ENCODE measurements at places on chromosomes 7 and 10.

GRCh38 chr7:118792682-118793081, 568.2 kb downstream of the ANKRD7 start:
- H3K4me3 ChIP-seq, result no peak overlapping the region
- H3K36me3 ChIP-seq, result no peaks in the 10 kb centered on the region
- DNase-seq, result no peak

- DNase-seq, result no peak
- peaks cover 16% of the 10 kb centered on the region for H3K36me3 ChIP-seq
- H3K4me1 ChIP-seq, result peaks cover 8% of the 10 kb centered on the region
- H3K27ac ChIP-seq, result peak overlapping the region; percentile 27
Observed at GRCh38 chr10:95434583-95434982, 126.6 kb downstream of the SORBS1 start.

- H3K36me3 ChIP-seq, result no peaks in the 10 kb centered on the region
- H3K4me1 ChIP-seq, result peaks cover 19% of the 10 kb centered on the region
- no peaks in the 10 kb centered on the region for H3K27me3 ChIP-seq
- no peak for DNase-seq
- H3K4me3 ChIP-seq, result peak overlapping the region; percentile 34
Observed at GRCh38 chr7:116512520-116513188, 12.2 kb upstream of the CAV1 start.

DNA sequence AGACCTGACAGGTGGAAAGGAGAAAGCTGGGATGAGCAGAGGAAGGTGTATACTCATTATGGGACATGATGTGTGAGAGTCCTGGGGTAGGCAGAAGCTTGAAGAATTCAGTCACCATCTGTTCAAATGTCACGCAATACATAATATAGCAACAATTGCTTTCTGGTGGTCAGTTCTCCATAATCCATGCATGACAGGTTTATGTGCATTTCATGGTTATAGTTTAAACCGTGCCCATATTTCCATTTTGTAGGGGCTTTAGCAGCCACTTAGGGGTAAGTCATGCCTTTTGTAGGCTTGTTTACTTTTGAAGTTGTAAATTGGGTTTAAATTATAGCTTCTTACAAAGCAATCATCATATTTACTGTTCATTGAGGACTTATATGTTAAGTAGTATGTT, 158.8 kb downstream of the NXPH1 start:
- no peaks in the 10 kb centered on the region for H3K4me1 ChIP-seq
- no peak overlapping the region for H3K27ac ChIP-seq
- no peaks in the 10 kb centered on the region for H3K27me3 ChIP-seq
- no peak for DNase-seq

DNA sequence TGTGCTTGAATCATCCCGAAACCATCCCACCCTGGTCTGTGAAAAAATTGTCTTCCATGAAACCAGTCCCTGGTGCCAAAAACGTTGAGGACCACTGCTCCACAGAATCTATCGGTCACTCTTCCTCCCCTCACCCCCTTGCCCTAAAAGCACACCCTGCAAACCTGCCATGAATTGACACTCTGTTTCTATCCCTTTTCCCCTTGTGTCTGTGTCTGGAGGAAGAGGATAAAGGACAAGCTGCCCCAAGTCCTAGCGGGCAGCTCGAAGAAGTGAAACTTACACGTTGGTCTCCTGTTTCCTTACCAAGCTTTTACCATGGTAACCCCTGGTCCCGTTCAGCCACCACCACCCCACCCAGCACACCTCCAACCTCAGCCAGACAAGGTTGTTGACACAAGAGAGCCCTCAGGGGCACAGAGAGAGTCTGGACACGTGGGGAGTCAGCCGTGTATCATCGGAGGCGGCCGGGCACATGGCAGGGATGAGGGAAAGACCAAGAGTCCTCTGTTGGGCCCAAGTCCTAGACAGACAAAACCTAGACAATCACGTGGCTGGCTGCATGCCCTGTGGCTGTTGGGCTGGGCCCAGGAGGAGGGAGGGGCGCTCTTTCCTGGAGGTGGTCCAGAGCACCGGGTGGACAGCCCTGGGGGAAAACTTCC, 784 bp upstream of the SERPINE1 start:
- H3K27ac ChIP-seq, result peak overlapping the region; percentile 32
- DNase-seq, result peak; percentile 82

- no peaks in the 10 kb centered on the region for H3K36me3 ChIP-seq
- no peaks in the 10 kb centered on the region for H3K27me3 ChIP-seq
- H3K27ac ChIP-seq, result peak overlapping the region; percentile 43
Observed at GRCh38 chr10:128896963-128897362, 570.1 kb upstream of the MGMT start.

DNA sequence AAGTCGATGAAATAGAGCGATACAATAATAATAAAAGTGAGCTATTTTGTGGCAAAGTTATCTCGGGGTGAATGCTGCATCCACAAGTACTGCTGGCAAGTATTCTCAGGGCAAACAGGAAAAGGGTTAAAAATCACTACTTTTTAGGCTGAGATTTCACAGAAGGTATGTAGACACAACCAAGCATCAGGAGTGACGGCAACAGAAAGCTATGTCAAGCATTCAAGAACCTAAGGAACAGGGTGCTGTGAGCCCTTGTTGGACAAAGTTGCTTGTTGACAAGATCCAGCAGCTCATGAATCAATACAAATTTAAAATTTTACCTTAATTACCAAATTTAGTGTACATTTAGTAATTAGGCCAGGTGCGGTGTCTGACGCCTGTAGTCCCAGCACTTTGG, 41.2 kb upstream of the C1QL3 start:
- DNase-seq, result no peak
- H3K4me1 ChIP-seq, result no peaks in the 10 kb centered on the region
- no peak overlapping the region for H3K27ac ChIP-seq
- H3K36me3 ChIP-seq, result no peaks in the 10 kb centered on the region
- H3K27me3 ChIP-seq, result no peaks in the 10 kb centered on the region
- no peak overlapping the region for H3K4me3 ChIP-seq

- H3K36me3 ChIP-seq, result peaks cover 58% of the 10 kb centered on the region
- peaks cover 3% of the 10 kb centered on the region for H3K4me1 ChIP-seq
- no peak overlapping the region for H3K4me3 ChIP-seq
- H3K27me3 ChIP-seq, result no peaks in the 10 kb centered on the region
- DNase-seq, result no peak
- no peak overlapping the region for H3K27ac ChIP-seq
Observed at GRCh38 chr10:102004376-102004775, 51.6 kb downstream of the ARMH3 start.

DNA sequence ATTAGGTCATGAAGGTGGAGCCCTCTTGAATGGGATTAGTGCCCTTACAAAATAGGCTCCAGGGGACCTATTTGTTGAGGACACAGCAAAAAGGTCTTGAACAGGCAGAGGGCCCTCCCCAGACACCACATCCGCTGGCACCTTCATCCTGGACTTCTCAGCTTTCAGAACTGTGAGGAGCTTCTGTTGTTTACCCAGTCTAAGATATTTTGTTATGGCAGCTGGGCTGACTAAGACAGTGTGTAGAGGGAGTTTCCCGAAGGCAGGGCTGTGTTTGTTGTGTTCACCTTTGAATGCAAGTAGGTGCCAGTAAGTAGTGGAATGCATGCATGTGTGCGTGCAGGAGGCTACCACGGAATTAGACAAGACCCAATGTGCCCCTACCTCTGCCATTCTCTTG, 106.7 kb downstream of the PTPRE start:
- H3K27ac ChIP-seq, result no peak overlapping the region
- DNase-seq, result no peak
- no peak overlapping the region for H3K4me3 ChIP-seq
- peaks cover 8% of the 10 kb centered on the region for H3K4me1 ChIP-seq
- H3K27me3 ChIP-seq, result peaks cover 2% of the 10 kb centered on the region
